ENCODE measurements at places on chromosomes 7 and 10.

GRCh38 chr7:90564455-90564854 is 31.7 kb upstream of the CDK14 start:
- DNase-seq, result no peak

DNA sequence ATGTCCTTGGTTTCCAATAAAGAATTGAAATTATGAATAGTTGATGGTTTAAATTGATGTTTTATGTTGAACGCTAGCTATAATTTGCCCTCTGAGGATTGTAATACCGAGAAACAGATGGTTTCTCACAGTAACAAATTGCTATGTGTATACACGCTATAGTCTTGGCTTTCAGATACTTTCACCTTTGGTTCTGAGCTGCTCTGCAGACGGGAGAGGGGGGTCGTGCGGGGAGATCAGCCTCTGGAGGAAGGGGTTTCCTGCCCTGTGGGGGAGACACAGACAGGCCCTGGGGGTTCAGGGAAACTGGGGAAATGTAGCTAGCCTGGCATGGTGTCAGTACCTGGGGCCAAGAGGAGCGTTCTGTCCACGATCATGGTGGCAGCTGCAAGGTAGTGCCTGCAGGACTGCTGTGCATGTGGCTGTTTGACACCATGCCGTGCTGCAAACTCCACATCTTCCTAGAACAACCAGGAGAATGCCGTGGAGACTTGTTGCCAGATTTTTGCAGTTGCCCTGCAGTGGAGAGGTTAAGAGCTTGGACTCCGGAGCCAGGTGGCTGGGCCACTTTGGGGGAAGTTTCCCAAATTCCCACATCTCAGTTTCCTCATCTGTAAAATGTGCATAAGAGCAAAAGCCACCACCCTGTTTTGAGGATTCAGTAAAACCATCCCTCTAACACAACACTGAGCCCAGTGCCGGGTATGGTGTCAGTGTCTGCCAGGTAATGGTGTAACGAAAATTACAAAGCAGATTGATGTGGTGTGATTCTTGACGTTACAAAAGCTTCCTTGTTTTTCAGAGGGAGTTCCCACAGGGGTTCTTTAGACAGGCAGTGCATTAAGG is 167.9 kb downstream of the CUX1 start:
- DNase-seq, result no peak

DNA sequence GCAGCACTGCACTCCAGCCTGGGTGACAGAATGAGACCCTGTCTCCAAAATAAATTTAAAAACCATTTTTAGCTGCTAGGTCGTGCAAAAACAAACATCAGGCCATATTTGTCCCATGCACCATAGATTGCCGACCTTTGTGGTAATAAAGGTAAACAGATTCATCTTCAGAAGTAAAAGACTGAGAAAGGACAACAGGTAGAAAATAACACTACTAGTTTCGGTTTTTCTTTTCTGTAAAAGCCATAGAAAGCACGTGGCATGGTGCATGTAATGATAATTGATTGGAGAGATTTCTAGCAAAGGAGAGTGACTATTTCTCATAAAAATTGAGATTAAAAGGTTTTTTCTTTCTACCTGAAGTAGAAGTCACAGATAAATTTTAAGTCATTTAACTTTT is 93.9 kb downstream of the DNAH11 start:
- no peak for DNase-seq

DNA sequence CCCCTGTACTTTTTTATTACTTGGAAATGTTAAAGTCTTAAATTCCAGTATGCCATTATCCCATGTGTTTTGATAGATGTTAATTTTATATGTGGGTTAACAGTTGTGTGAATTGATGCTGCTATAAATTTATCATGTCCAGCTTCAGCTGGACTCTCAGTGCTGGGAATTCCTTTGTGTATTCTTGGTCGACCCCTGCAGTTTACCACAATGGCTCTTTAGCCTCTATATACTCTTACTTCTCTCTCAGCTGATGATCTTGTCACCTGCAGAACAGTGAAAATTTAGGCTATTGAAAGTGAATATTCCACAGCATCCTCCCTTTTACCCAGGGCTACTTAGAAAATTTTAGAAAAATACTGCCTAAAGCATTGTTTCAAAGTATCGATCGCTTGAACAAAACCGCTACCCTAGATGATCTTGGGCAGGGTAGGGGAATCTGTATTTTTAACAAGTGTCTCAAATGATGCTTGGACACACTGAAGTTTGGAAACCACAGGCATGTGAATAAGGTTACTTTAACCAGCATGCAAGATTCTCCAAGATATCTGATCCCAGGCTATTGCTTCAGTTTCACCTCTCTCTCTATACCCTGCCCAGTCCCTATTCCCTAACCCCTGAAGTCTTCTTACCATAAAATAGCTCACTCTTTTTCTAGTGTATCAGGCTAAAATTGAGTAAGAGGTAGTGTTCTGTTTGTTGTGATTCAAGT is 25.4 kb downstream of the LCOR start:
- peak; percentile 36 for DNase-seq

DNA sequence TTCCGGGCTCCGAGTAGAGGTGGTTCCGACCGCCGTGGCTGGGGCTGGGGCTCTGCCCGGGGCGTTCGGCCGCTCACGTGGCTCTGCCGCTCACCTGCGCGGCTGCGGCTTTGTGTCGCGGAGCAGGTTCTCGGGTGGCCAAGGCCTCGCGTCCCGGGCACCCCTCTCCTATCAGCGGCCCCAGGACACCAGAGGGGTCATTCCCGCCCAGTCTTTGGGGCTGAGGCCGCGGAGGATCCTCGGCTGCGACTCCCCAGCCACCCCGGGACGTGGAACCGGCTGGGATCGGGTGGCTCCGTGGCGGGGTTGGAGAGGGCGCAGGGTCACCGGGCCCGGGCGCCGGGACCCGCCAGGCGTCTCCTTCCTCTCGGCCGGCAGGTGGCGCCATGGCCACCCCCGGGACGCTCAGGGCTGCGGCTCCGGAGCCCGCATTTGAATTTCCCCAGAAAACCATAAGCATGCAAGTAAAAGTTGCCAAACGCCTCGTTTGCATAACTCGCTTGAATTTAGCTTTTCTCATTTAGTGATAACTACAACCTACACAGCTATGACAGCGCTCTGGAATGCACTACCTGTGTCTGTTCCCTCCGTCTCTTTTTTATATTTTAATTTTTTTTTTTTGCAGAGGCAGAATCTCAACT is 1.2 kb downstream of the COL26A1 start:
- DNase-seq, result peak; percentile 46

DNA sequence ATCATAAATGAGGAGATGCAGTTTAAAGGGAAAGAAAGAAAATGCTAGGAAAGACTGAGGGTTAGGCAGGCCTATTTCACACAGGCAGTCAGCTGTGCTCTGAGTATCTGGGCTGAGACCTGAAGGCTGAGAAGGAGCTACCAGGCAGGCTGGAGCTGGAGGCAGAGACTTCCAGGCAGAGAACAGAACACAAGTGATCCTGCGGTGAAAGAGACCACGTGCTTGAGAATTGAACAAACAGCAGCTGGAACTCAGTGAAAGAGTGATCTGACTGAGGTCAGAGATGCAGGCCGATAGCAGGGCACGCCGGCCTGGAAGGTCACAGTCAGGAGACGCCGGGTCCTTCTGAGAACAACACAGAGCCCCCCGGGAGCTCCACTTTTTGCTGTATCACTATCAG is 147.8 kb downstream of the ADAM12 start:
- DNase-seq, result no peak

All from LHCN-M2 (cell line).